ENCODE measurements at places on chromosomes 2 and 18.

DNA sequence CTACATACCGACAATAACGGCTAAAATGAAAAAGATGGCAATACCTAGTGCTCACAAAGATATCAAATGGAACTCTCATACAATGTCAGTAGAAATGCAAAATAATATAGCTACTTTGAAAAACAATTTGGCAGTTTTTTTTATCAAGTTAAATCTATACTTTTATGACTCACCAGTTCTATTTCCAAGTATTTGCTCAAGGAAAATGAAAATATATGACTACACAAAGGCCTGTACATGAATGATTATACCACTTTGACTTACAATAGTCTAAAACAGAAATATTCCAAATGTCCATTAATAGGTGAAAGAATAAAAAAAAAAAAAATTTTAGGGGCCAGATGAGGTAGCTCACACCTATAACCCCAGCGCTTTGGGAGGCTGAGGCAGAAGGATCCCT is 219.8 kb downstream of the ZRANB3 start:
- no peak for DNase-seq

DNA sequence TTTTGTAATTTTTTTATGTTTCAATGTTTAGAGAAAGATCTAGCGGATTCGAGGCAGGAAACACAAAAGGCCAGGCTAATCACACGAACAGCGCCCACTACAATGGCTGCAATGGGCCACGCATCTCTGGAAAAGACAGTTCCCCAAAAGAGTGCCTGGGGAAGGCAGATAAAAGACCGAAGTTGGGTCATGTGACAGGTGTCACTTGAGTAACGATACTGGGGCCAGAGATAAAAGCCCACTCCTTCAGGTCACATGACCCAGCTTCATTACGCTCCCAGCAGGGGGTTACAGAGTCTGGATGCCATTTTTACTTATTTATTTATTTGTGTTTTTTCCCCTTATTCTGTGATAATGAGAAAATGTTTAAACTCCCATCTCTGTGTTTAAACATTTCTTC is 95.4 kb downstream of the CDK15 start:
- no peak for DNase-seq

DNA sequence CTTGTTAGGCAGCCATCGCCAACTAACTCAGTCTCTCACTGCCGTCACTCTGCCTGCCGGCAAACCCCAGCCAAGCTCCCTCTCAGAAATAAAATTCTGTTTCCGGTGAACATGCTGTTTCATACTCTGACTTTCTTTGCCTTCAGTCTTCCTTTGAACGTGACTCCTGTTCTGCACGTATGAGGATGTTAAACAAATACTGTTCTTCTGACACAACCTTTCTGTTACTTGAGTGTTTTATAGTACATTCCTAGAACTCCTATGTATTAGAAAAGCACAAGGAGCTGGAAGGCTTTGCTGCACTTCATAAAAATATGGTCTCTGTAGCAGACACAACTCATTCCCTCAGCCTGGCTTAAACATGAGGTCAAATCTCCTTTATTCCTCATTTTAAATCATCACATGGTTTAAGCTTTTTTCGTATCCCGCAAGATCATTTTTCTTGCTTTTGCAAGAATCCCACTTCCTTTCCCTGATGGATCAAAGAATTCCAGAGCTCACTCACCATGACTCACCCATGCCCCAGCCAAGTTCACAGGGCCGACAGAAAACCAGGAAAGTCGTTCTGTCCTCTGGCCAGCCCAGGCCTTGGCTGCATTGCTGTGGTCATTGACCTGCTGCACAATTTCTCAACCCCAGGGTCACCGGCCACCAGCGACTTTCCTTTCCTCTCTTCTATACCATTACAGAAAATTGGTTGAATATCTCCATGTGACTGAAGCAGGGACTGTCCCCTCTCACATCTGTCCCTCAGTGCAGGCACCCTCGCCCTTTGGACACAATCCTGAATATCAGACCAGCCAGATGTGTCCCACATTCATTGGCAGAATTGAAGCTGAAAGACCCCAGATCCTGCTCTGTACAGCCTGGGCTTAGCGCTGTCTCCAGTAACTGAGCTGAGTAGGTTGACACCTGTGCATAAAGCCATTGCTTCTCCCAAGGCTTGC is 183.1 kb upstream of the ARL4C start:
- DNase-seq: no peak

DNA sequence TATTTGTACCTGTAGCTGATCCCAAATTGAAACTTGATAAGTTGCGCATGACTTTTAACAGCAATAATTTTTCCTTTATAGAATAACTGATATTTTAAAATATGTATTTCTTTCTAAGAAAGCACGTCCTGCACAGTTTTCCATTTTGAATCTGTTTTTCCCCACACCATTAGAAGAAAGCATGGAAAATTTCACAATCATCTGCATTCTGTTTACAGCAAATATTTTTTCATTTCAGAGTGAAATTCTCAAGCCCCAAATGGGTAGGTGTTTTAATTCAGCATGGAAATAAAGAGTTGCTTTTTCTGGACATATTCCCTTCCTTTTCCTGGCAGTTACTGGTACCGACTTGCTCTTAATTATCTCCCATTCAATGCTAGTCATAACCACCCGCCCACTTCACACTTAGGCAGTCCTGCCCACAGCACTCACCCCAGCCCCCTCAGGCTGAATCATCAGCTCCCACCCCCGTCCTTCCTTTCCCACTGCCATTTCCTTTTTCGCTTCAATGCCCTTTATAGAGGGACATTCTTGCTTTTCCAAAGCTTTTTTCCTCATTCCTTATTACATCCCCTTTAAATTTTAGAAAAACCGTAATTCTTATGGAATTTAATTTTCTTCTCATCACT is 89.2 kb upstream of the GLS start:
- DNase-seq: peak; percentile 27

DNA sequence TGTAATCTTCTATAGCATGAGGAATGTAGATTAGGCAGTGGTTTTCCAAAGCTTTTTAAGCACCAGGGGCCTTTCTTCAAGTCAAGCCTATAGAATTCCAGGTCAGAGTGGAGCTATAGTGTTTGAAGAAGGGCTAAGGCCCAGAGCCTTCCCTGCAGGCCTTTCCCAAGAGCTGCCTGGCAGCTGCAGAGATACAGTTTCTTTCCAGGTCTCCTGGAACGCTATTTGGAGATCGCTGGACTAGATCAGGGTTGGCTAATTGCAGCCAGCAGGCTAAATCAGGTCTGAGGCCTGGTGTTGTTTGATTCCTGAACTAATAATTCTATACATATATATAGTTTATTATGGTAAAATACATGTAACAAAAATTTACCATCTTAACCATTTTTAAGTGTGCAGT is 319.0 kb upstream of the SPRED2 start:
- no peak for DNase-seq

DNA sequence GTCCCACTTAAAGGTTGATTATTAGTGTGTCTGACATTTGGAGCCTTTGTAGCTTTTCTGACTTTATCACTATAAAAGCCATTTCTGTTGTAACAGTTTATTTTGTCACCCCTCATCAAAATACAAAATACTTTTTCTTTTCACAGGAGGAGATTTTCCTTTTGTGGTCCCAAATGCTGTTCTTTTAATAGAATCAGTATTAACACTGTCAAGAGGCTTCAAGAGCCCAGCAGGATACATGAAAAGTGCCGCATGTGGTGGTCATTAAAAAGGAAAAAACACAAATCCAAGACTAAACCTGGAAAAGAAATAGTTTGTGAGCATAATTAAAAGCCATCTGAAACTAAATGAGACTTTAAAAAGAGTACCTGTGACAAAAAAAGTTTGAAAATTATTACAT is 515.7 kb downstream of the DCDC2C start:
- no peak for DNase-seq

GRCh38 chr2:44671916-44672315 is 269.6 kb upstream of the SIX3 start:
- DNase-seq: no peak

- DNase-seq: no peak
Observed at GRCh38 chr2:133503323-133503722, 64.9 kb downstream of the NCKAP5 start.

GRCh38 chr2:46298272-46298521 is 990 bp downstream of the EPAS1 start:
- DNase-seq: no peak

DNA sequence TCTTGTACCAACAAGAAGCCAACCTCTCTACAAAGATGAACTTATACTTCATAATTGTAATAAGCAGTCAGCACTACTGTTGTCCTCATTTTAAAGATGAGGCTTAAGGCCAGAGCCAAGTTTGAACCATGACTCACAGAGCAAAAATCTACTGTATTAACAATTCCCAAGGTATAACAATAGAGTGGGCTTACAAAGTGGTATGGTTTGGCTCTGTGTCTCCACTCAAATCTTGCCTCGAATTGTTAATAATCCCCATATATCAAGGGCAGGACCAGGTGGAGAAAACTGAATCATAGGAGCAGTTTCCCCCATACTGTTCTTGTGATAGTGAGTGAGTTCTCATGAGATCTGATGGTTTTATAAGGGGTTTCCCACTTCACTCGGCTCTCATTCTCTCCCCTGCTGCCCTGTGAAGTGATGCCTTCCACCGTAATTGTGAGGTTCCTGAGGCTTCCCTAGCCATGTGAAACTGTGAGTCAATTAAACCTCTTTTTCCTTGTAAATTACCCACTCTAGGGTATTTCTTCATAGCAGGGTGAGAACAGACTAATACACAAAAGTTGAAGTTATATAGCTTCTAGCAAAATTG is 19.5 kb downstream of the MRPL44 start:
- no peak for DNase-seq

DNA sequence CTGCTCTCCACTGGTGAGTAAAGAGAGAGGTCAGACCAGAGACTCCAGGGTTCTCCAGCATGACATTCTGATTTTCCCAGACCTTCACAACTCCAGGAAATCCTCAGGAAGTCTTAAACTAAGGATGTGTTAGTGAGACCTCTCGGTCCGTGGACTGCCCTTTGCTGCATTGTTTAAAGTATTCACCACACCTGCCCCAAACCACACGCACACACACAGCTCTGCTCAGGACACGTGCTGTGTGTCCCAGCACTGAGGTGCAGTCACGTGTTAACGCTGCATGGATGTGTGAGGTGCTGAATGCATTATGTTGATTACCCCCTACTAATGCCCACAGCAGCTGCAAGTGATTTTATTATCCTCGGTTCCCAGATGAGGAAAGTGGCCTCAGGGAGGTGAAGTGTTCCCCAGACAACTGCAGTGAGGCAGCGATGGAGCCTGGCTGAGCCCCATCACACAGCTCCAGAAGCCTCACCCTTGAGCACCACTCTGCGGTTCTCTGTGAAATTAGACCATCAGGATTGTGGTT is 68.4 kb downstream of the TRAPPC12 start:
- DNase-seq: no peak

DNA sequence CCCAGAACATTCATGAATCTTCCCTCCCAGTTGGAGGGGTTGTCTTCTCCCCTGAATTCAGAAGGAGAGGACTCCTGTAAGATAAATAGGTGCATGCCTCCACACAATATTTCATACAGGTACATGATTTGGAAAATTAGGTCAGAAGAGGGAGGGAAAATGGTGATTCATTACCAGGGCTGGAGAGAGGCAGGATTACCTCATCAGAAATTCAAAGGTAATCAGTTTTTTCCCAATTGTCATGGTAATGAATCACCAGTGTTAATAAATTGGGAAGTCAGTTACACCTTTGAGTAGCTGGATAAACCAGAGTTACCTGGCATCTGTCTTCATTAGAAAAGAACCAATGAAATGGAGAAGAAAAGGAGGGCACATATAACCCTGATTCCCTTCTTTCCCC is 128.5 kb downstream of the EN1 start:
- no peak for DNase-seq

DNA sequence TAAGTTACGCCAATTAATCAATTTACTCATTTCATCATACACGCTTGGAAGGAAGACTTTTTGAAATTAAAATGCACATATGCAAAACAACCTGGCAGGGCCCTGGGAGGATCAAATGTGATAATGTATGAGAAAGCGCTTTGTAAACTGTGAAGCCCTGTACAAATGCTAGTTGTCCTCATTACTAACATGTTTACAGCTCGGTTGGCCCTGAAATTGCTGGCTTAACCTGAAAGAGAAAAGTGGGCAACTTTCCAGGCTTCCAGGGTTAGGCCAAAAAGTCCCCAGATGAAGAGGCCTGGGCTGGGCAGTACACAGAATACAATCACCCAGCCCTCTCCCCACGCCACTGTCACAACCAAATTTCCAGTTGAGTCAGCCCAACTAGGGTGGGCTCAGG is 60.2 kb downstream of the DNMT3A start:
- DNase-seq: no peak

All from hippocampal formation (tissue), 2 donors.